ENCODE measurements at places on chromosomes 1 and 21.
A peak's percentile ranks its signal among the peaks of the same experiment; 100 is the strongest.

GRCh38 chr1:192358402-192358801 is 41.6 kb downstream of the RGS21 start:
- no peak for DNase-seq

DNA sequence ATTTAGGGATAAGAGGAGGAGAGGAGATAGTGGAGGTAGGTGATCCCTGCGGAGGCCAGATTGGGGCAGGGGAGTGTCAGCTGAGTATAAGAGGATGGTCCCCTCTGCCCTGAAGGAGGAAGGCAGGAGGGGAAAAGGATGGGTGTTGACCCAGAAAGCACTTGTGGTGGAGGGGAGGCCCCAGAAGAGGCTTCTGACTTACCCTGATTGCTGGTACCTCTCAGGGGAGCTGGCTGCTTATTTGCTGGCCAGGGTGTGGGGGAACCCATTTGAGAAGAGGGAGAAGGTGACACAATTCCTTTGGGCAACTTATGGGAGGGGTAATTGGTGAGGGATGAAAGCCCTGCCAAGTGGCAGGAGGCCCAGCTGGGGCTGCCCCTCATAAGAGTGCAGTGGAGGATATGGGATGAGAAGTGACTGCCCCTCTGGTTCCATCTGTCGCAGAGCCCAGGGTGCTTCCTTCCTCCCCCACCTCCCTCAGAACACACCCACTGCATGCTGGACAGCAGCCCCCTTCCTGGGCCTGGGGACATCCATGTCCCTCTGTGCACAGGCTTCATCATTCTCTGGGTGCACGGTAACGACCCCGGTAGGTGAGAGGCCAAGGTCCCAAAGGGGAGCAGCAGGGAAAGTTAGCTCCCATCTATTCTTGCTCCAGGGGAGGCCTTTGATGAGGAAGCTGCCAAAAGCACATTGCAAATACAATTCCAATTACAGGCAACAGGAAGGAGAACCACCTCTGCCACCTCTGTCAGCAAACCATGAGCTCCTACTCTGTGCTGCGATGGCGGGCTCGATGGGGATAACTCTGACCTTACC is 1.4 kb upstream of the PCSK9 start:
- DNase-seq = no peak

DNA sequence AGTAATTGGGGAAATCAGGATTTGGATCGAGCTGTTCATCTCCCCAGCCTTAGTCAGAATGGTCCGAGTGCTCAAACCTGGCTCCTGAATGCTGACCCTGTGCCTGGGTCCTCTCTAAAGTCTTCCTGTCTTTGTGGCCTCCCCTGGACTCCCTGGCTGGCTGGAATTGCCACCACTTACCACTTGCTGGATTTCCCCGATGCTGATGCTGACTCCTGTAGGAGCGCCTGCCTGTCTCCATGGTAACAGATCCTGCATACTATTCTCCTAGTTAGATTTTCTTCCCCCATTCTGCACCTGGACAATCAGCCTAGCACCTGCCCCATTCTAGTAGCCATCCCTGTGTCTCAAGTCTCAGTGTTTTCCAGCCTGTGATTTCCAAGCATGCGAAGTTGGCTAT is 382.2 kb upstream of the ESRRG start:
- DNase-seq = no peak

- DNase-seq = no peak
Observed at GRCh38 chr1:157849229-157849875, 7.7 kb upstream of the CD5L start.

DNA sequence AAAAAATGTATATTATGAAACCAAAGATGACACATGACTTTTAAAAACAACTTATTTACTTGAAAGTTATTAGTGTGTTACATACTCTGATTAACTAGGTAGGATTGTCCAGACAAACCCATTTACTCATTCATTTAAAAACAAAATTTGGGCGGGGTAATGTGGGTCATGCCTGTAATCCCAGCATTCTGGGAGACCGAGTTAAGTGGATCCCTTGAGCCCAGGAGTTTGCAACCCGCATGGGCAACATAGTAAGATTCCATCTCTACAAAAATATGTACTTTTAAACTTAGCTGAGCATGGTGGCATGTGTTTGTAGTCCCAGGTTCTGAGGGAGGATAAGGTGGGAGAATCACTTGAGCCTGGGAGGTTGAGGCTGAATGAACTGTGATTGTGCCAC is 1414.7 kb downstream of the PLA2G4A start:
- DNase-seq = no peak

DNA sequence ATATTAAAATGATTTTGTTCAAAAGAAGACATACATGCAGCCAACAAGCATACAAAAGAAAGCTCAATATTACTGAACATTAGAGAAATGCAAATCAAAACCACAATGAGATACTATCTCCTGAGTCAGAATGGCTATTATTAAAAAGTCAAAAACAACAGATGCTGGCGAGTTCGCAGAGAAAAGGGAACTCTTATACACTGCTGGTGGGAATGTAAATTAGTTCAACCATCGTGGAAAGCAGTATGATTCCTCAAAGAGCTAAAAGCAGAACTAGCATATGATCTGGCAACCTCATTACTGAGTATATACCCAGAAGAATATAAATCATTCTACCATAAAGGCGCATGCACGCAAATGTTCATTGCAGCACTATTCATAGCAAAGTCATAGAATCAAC is 126.0 kb upstream of the HMCN1 start:
- peak; percentile 57 for DNase-seq

- no peak for DNase-seq
Observed at GRCh38 chr1:30250338-30250983, 472.9 kb downstream of the MATN1 start.

Measured in fibroblast of skin of scalp (primary cell).